Transverse colon (tissue), 4 donors: ENCODE measurements at places on chromosomes 1 and 21.

DNA sequence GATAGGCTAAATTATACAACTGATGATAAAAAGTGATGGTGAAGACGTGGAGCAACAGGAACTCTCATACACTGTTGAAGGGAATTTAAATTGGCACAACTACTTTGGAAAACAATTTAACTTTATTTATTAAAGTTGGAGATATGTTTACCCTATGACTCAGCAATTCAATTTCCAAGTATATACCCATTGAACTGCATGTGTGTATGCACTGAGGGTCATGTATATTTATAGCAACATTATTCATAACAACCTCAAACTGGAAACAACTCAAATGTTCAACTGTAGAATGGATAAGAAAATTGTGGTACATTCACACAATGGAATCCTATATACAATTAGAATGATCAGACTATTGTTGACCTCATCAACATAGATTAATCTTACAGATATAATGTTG is 16.5 kb upstream of the BCAS2 start:
- DNase-seq, result no peak
- H3K27me3 ChIP-seq, result no peaks in the 10 kb centered on the region
- no peak overlapping the region for H3K4me3 ChIP-seq
- no peaks in the 10 kb centered on the region for H3K4me1 ChIP-seq
- H3K27ac ChIP-seq, result no peak overlapping the region

DNA sequence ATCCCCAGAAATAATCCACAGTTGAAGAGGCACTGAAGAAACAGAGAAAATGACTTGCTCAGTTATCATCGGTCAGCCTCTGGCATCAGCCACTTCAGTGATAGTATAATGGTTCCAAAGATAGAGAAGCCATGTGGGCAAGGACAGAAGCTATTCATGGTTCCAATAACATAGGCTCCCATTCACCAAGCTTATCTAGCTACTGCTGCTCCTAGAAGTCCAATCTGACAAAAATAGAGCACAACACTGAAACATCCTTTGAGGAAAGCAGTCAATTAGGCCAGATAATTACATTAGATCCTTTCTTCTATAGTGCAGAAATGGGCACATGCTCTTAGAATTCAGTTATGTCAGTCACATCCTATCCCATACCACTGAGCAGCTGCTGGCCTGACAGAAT is 33.5 kb upstream of the CRB1 start:
- H3K27ac ChIP-seq, result no peak overlapping the region
- no peak overlapping the region for H3K4me3 ChIP-seq
- H3K27me3 ChIP-seq, result no peaks in the 10 kb centered on the region
- DNase-seq, result no peak
- H3K4me1 ChIP-seq, result no peaks in the 10 kb centered on the region
- H3K36me3 ChIP-seq, result no peaks in the 10 kb centered on the region

GRCh38 chr1:58922302-58923089 is 138.6 kb upstream of the JUN start:
- no peaks in the 10 kb centered on the region for H3K27me3 ChIP-seq
- peaks cover 38% of the 10 kb centered on the region for H3K4me1 ChIP-seq
- H3K4me3 ChIP-seq, result no peak overlapping the region
- DNase-seq, result peak; percentile 90
- H3K27ac ChIP-seq, result peak overlapping the region; percentile 81

- no peak overlapping the region for H3K4me3 ChIP-seq
- no peaks in the 10 kb centered on the region for H3K36me3 ChIP-seq
- no peak for DNase-seq
- H3K4me1 ChIP-seq, result no peaks in the 10 kb centered on the region
- H3K27me3 ChIP-seq, result no peaks in the 10 kb centered on the region
- H3K27ac ChIP-seq, result no peak overlapping the region
Observed at GRCh38 chr1:224852901-224853568, 76.4 kb upstream of the DNAH14 start.

GRCh38 chr1:172941471-172941870 is 109.3 kb downstream of the TNFSF18 start:
- no peaks in the 10 kb centered on the region for H3K4me1 ChIP-seq
- DNase-seq, result no peak
- no peak overlapping the region for H3K27ac ChIP-seq
- H3K36me3 ChIP-seq, result no peaks in the 10 kb centered on the region

- peak; percentile 63 for DNase-seq
- peaks cover 57% of the 10 kb centered on the region for H3K4me1 ChIP-seq
- peak overlapping the region; percentile 93 for H3K27ac ChIP-seq
- H3K36me3 ChIP-seq, result no peaks in the 10 kb centered on the region
- peak overlapping the region; percentile 4 for H3K4me3 ChIP-seq
Observed at GRCh38 chr1:1128454-1129139, 12.7 kb upstream of the C1orf159 start.

DNA sequence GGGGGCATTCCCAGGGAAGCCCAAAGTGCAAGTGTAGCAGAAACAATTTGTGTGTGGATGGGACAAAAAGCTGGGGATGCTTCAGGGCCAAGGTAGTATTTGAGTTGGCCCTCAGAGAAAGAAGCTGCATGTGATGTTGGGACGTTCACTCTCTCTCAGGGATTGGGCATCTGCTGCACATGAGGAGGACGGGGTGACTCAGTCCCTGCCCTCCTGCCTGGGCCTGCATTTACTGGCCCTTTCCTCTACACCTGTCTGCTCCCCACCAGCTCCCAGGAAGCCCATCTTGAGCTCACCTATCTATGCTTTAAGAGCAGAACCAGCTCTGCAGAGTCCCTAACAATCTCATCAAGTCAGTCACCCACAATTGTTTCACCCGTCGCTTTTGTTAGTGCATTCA is 23.5 kb upstream of the MPZL1 start:
- no peak for DNase-seq
- H3K27me3 ChIP-seq, result no peaks in the 10 kb centered on the region
- H3K27ac ChIP-seq, result no peak overlapping the region
- H3K4me3 ChIP-seq, result no peak overlapping the region
- H3K36me3 ChIP-seq, result no peaks in the 10 kb centered on the region

DNA sequence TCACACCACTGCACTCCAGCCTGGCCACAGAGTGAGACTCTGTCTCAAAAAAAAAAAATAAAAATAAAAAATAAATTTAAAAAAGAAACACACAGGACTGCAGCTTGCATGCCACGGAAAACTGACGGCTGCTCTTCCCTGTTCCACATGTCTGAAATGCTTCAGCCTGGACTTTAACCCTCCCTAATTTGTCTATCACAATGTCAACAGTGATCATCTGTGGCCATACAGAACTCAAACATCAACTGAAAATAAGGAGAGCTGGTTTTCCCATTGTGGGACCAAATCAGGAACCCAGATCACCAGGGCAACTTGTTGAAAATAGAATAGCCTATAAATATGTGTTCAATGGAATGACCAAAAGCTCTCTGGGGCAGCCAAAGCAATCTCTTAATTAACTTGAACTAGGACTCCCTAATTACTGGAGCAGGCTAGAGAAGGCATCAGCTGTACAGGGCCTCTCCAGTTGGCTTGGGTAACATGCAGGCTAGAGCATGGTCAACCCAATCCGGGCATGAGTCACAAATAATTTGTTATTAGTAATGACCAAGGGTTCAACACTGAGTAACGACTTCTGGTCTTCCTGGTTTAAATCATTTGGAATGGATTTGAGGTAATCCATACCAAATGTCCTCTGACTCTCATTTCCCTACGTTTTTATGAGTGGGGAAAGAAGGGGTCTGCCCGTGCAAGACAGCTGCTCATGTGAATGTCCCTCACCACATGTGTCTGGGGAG is 62.7 kb upstream of the KAZN start:
- no peak for DNase-seq
- H3K4me3 ChIP-seq, result no peak overlapping the region
- H3K27me3 ChIP-seq, result no peaks in the 10 kb centered on the region
- no peak overlapping the region for H3K27ac ChIP-seq

DNA sequence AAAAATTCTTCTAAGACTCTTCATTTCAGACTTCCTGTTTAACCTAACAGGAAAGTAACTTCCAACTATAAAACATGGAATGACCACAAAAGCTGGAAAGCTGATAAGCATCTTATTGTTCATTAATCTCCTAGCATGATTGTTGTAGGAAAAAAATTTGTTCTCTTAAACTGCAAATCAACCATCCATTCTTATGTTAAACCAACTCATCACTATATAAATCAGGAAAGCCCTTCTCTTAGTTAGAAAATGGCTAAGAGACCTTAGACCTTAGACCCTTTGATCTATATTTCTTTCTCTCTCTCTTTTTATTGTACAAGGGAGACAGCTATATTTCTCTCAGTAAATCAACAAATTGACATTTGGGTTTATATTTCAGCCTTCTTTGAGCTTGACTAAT is 101.4 kb downstream of the UBE2U start:
- H3K36me3 ChIP-seq, result no peaks in the 10 kb centered on the region
- H3K4me1 ChIP-seq, result no peaks in the 10 kb centered on the region
- no peaks in the 10 kb centered on the region for H3K27me3 ChIP-seq
- no peak overlapping the region for H3K4me3 ChIP-seq
- DNase-seq, result no peak

GRCh38 chr1:225143001-225143400 is 213.5 kb downstream of the DNAH14 start:
- no peaks in the 10 kb centered on the region for H3K36me3 ChIP-seq
- no peak overlapping the region for H3K4me3 ChIP-seq
- no peaks in the 10 kb centered on the region for H3K4me1 ChIP-seq
- no peaks in the 10 kb centered on the region for H3K27me3 ChIP-seq

GRCh38 chr1:208156741-208157140 is 87.4 kb downstream of the PLXNA2 start:
- DNase-seq, result no peak
- H3K27me3 ChIP-seq, result no peaks in the 10 kb centered on the region
- H3K36me3 ChIP-seq, result no peaks in the 10 kb centered on the region
- peaks cover 68% of the 10 kb centered on the region for H3K4me1 ChIP-seq

DNA sequence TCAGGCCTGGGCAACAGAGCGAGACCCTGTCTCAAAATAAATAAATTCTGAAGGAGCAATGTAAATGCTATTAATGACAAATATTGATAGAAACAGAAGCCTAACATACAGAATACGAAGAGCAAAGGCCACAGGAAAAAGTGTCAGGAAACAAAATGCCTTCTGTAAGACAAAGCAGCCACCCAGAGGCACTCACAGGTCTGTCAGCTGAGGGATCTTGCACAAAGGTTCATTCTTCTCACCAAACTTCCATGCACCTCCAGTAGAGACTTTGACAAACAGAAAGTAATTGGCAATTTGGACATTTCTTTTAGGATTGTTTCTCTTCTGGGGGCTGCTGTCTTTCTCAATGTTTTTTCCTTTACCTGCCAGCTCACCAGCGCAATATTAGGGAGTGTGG is 1.2 kb upstream of the ALDH9A1 start:
- H3K4me3 ChIP-seq, result no peak overlapping the region
- no peaks in the 10 kb centered on the region for H3K36me3 ChIP-seq
- H3K4me1 ChIP-seq, result peaks cover 29% of the 10 kb centered on the region
- no peak for DNase-seq
- peaks cover 3% of the 10 kb centered on the region for H3K27me3 ChIP-seq

GRCh38 chr1:172394141-172394751 is 26.2 kb upstream of the C1orf105 start:
- no peaks in the 10 kb centered on the region for H3K36me3 ChIP-seq
- H3K27ac ChIP-seq, result peak overlapping the region; percentile 76
- H3K4me1 ChIP-seq, result peaks cover 62% of the 10 kb centered on the region
- no peak overlapping the region for H3K4me3 ChIP-seq
- DNase-seq, result peak; percentile 52

- DNase-seq, result no peak
- no peaks in the 10 kb centered on the region for H3K36me3 ChIP-seq
- no peak overlapping the region for H3K4me3 ChIP-seq
- H3K4me1 ChIP-seq, result no peaks in the 10 kb centered on the region
- no peaks in the 10 kb centered on the region for H3K27me3 ChIP-seq
- no peak overlapping the region for H3K27ac ChIP-seq
Observed at GRCh38 chr1:150909585-150910180, 16.5 kb upstream of the SETDB1 start.

GRCh38 chr1:9399510-9400424 is 107.1 kb downstream of the SPSB1 start:
- no peak for DNase-seq
- H3K27me3 ChIP-seq, result no peaks in the 10 kb centered on the region
- no peak overlapping the region for H3K4me3 ChIP-seq
- peak overlapping the region; percentile 14 for H3K27ac ChIP-seq

DNA sequence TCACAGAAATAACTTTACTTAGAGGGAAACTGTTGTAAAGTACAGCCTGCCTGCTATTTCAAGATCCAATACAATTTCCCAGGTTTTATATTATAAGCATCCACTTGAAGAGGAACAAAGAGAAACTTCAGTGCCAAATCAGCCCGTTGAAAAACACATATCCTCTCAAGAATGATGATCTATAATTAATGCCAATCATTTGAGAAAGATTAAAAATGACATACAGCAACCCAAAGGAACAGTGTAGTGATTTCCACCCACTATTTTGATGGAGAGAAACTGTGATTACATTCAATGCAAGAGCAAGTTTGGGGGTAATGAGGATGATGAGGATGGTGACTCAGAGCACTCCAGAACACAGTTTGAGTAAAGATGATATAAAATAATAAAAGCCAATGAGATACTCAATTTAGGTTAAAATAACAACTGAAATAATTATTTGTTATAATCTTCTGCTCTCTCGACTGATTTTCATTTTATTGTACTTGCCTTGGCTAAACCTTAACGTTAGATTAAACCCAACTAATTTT is 715.5 kb downstream of the NCAM2 start:
- no peaks in the 10 kb centered on the region for H3K36me3 ChIP-seq
- no peak for DNase-seq
- H3K27me3 ChIP-seq, result no peaks in the 10 kb centered on the region
- no peak overlapping the region for H3K27ac ChIP-seq
- no peak overlapping the region for H3K4me3 ChIP-seq
- H3K4me1 ChIP-seq, result no peaks in the 10 kb centered on the region

- H3K4me1 ChIP-seq, result peaks cover 25% of the 10 kb centered on the region
- H3K36me3 ChIP-seq, result no peaks in the 10 kb centered on the region
- no peak for DNase-seq
Observed at GRCh38 chr1:222586842-222587241, 2.9 kb downstream of the TAF1A start.

DNA sequence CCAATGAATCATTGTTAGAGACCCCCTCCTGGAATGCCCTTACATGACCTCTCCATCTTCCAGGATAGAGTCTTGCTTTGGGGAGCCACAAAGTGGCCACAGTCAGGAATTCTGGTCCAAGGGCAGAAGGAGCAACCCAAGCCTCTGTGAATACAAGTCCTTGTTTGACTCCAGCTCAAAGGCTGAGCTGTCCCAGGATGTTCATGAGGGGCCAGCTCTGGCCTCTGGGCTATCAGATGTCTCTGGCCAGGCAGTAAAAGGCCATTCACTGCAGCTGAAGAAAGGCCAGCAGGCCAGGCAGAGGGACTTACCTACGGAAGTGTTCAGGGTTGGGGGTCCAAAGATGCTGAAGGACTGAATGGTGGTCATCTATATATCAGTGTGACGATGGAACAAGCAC is 98.3 kb upstream of the IPO9 start:
- no peaks in the 10 kb centered on the region for H3K27me3 ChIP-seq
- no peaks in the 10 kb centered on the region for H3K4me1 ChIP-seq
- DNase-seq, result no peak
- H3K27ac ChIP-seq, result no peak overlapping the region
- no peak overlapping the region for H3K4me3 ChIP-seq

- H3K4me3 ChIP-seq, result no peak overlapping the region
- no peaks in the 10 kb centered on the region for H3K36me3 ChIP-seq
- peak overlapping the region; percentile 87 for H3K27ac ChIP-seq
- H3K4me1 ChIP-seq, result peaks cover 60% of the 10 kb centered on the region
- no peaks in the 10 kb centered on the region for H3K27me3 ChIP-seq
Observed at GRCh38 chr1:203407296-203407695, 56.4 kb upstream of the FMOD start.

- H3K27me3 ChIP-seq, result peaks cover 7% of the 10 kb centered on the region
- DNase-seq, result no peak
- H3K4me1 ChIP-seq, result no peaks in the 10 kb centered on the region
- H3K36me3 ChIP-seq, result no peaks in the 10 kb centered on the region
- H3K4me3 ChIP-seq, result no peak overlapping the region
- no peak overlapping the region for H3K27ac ChIP-seq
Observed at GRCh38 chr1:38569932-38570656, 289.5 kb downstream of the RRAGC start.
